ENCODE measurements at places on chromosomes 16 and 17.
A peak's percentile ranks its signal among the peaks of the same experiment; 100 is the strongest.

DNA sequence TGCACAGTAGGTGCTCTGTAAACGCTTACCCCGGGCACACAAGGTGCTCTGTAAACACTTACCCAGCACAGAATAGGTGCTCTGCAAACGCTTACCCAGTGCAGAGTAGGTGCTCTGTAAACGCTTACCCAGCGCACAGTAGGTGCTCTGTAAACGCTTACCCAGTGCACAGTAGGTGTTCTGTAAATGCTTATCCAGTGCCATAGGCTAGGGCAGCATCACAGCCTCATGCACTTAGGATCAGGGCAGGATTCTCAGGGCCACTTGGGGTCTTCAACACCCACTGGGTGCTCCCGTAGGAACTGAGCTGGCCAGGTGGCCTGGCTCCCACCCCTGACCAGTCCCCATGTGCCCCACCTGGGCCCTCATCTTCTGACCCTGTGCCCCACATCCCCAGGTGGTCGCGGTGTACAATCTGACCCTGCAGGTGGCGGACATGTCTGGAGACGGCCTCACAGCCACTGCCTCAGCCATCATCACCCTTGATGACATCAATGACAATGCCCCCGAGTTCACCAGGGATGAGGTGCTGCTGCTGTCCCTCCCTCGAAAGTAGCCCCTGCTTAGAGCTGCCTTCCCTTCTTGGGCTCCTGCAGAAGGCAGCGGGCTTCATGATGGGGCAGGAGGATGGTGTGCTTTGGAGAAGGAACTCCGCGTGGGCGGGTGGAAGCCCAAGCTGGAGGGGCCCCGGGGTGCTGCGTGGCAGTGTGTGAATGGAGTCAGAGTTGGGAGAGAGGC lies 13.1 kb downstream of the SLC22A31 start:
- peak; percentile 23 for DNase-seq

- no peak for DNase-seq
These were observed 59.7 kb downstream of the WDR45B start for GRCh38 chr17:82588266-82589175.

DNA sequence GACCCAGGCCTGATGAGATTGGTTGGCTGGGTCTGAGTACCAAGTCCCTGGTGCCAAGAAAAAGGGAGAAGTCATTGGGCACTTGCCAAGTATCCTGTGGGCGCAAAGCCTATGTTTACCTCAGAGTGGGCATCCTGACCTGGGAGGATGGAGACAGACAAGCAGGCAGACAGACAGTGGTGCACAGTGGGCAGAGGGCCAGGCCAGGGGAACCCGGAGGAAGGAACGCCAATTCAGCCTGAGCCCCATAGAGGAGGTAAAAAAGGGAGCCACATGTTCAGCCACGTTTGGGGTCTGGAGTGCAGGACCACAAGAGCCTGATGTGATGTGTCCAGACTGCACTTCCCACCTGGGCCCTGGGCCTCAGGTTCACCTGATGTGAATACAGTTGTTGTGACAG lies 5.4 kb downstream of the PHKG2 start:
- DNase-seq, result no peak

GRCh38 chr17:17041018-17041521 lies 1.2 kb upstream of the MPRIP start:
- DNase-seq, result no peak

DNA sequence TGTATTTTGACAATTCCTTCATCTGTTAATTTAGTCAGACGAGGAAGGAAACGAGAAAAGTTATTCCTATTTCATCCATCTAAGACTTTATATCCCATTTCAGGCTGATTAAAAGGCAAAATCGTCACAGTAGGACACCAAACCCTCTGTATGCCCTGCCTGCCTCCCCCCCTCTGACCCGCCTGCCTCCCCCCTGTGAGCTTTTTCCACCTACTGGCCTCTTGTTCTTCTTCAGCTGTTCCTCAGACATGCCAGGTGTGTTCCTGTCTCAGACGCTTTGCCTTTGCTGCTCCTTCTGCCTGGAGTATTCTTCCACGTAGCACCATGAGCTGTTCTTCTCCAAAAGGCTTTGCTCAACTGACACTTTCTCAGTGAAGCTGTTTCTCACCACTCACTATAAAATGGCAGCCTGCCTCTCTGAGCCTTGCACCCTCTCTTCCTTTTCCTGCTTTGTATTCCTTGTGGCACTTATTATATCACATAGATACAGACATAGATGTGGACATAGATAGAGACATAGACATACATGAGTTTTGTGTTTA lies 723.4 kb downstream of the MAF start:
- no peak for DNase-seq

DNA sequence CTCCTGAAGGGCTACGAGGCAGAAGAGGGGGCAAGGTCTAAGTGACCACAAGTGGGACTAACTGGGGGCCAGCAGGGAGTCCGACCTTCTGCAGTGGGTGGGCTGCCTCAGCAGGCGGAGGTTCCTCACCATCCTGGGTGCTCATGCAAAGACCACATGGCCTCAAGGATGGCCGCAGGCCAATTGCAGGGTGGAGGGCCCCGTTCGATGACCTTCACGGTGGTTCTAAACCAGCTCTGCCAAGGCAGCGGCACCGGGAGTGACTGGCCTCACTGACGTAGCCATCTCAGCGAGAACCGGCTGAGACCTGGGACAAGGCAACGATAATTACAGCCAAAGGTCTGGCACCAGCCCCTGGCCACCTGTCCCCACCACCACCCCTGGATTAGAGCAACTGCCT lies 5.7 kb downstream of the SMIM5 start:
- DNase-seq, result no peak

- DNase-seq, result no peak
These were observed 19.5 kb upstream of the GSE1 start for GRCh38 chr16:85593494-85594221.

GRCh38 chr16:84036982-84037425 lies 5.6 kb downstream of the SLC38A8 start:
- DNase-seq, result no peak

DNA sequence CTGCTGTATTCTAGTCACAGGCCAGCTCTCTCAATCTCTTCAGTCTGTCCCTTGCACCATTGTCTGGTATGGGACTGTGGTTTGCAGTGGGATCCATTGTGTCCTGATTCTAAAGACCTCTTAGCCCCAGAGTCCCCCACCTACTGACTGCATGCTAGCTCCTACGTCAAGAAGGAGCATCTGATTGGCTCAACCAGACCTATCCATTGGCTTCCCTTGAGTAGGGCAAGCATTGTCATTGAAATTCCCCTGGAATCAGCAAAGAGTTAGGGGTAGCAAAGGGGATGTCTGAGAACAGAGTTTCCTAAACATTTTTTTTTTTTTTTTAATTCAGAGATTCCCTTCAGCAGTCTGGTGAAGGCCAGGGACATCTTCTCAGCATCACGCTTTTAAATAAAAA lies 175.3 kb upstream of the MPHOSPH6 start:
- DNase-seq, result no peak

All from CD4-positive, alpha-beta T cell treated with Interleukin-12 subunit alpha and Interleukin-12 subunit beta, for 1 hour (primary cell).